Panc1 (cell line): ENCODE measurements at places on chromosomes 4 and X. TPM values are rescaled to one million over a fixed set of nuclear protein-coding genes. Genes with fewer than 3 reads are reported as not detected.
A peak's percentile ranks its signal among the peaks of the same experiment; 100 is the strongest.

Gene NPFFR2
- not detected for total RNA-seq

Gene DDX53
- not detected for total RNA-seq

DNA sequence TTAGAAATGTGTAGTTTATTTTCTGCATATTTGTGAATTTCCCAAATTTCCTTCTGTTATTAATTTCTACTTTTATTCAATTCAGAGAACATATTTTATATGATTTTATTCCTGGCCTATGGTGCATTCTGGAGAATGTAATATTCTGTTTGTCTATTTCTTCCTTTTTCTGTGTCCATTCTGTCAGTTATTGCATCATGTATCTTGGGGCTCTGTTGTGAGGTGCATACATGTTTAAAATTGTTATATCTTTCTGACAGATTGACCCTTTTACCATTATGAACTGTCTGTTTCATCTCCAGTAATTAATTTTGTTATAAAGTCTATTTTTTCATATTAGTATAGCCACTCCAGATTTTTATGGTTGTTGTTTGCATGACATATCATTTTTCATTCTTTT lies 96.9 kb upstream of the CITED1 start:
- no peak for DNase-seq

GRCh38 chrX:101417190-101417589 lies 9.2 kb downstream of the HNRNPH2 start:
- no peak for DNase-seq

GRCh38 chr4:186765673-186766546 lies 42.3 kb upstream of the FAT1 start:
- DNase-seq, result no peak

DNA sequence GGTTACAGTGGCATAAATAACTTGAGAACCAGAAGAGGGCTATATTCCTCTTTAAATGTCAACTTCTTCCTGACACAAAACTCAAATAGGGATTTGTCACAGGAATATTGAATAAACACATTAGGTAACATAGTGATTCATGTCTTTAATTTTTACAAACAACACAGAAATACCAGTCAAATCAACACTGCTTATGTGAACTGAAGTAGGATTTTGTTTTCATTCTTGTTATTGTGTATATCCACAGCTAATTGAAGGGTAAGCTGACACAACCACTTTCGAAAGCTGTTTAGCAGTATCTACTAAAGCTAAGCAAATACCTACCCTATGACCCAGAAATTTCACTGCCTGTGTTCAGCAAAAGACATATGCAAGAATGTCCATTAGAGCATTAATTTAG lies 120.4 kb upstream of the EOLA2 start:
- DNase-seq, result no peak

- no peak for DNase-seq
These were observed 585.6 kb downstream of the IL1RAPL1 start for GRCh38 chrX:29172880-29173279.

GRCh38 chrX:133634416-133634815 lies 219.1 kb upstream of the GPC4 start:
- no peak for DNase-seq

- no peak for DNase-seq
These were observed 57.6 kb upstream of the UBQLN2 start for GRCh38 chrX:56505866-56506265.

GRCh38 chr4:1752284-1753041 lies 31.1 kb downstream of the TACC3 start:
- DNase-seq, result no peak

Gene ANXA10
- total RNA-seq, result not detected

DNA sequence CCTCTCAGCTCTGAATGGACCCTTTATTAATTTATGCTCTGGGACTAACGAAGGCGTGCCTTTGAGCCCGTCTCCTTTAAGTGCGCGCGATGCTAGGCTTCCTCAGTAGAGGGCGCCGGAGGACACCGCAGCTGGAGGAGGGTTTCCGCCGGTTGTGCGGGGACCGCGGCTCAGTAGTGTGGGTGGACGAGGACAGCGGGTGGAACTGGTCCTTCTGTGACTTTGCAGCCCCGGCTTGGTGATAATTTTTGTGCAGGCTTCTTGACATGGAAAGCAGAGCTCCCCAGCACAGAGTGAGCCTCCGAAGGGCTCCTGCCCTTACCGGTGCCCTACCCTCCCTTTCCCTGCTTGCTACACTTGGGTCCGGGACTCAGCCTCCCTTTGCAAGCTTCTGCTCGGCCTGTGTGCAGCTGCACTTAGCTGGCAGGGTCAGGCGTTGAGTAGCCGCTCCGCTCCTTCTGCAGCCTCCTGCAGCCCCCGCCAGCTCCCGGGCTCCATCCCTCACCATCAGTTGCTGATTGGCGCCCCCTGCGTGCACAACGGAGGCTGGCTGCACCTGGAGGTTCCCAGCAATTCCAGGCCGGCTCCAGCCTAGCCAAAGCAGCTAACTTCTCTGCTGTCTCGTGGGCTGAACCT lies 26.8 kb upstream of the BOD1L1 start:
- peak; percentile 41 for DNase-seq

Gene MAGEA6
- 0.57 TPM for total RNA-seq

Gene CFI
- 0.33 TPM for total RNA-seq

Gene SLITRK2
- total RNA-seq, result 0.59 TPM

GRCh38 chr4:143375326-143376073 lies 38.8 kb downstream of the GAB1 start:
- DNase-seq, result peak; percentile 24

DNA sequence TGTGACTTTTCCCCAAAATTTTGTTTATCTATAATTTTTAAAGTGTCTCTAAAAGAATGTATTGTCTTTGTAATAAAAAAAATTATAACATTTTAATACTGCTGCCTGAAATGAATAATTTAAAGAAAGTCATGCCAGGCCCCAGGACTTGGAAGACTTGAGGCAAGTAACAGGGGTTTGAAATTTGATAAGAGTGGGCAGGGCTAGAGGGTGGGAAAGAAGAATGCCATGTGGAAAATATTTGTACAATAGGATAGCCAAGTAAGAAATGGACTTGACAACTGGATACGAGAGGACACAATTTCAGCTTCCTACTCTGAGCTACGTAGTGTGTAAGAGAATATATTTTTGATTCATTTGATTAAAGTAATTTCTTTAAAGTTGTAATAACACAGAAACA lies 36.9 kb upstream of the ANKRD50 start:
- DNase-seq, result no peak

- no peak for DNase-seq
These were observed 1.0 kb downstream of the LRP2BP start for GRCh38 chr4:185394568-185395237.

GRCh38 chr4:86380181-86380724 lies 20.4 kb upstream of the MAPK10 start:
- DNase-seq, result no peak

Gene C4orf33
- 11.4 TPM for total RNA-seq

- DNase-seq, result peak; percentile 76
These were observed 195.5 kb upstream of the VEGFC start for GRCh38 chr4:176988226-176988625.

GRCh38 chrX:68868902-68869800 lies 40.3 kb downstream of the EFNB1 start:
- no peak for DNase-seq

DNA sequence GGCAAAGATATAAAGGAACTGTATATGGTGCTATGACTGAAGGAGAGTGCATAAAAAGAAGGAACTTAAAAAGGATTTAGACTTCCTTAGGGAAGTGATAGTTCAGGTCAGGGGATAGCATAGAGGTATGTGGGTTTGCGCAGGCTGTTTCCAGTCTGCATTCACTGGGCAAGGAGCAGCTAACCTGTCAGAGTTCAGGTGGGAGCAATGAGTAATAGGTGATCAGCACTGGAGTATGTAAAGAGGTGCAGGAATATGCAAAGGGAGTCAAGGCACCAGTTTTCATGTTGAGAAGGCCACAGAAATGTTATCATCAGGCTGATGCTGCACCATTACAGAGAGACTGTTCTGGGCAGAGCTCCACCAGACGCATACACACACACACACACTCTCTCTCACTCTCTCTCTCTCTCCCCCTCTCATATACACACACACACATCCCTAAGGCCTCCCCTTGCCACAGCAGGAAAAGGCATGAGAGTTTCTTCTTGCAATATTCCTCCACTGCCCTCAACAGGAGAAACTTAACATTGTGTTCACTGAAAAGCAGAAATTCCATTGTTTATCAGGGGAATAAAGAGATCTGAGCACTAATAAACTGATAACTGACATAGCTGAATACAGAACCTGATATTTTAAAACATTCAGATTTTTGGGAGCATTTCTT lies 256.4 kb upstream of the GRID2 start:
- no peak for DNase-seq

Gene USP51
- 1.7 TPM for total RNA-seq

DNA sequence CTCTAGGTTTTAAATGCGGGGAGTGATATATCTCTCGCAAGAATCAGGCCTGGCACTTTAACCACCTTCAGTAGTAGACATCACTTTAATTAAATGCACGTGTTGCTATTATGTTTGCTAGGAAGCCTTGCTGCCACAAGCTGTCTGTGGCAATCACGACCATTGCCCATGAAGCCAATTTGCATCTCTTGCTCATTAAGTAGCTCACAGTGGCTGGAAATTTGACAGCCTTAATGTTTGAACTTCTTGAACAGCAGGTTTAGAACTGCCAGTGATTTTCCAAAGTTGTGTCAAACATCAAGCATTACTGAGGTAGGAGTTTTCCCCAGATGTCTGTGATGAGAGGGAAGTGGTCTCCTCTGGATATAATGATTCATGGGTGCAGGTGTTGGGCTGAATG lies 642.3 kb upstream of the CPEB2 start:
- no peak for DNase-seq

GRCh38 chrX:9324676-9325075 lies 140.2 kb upstream of the TBL1X start:
- DNase-seq, result no peak

DNA sequence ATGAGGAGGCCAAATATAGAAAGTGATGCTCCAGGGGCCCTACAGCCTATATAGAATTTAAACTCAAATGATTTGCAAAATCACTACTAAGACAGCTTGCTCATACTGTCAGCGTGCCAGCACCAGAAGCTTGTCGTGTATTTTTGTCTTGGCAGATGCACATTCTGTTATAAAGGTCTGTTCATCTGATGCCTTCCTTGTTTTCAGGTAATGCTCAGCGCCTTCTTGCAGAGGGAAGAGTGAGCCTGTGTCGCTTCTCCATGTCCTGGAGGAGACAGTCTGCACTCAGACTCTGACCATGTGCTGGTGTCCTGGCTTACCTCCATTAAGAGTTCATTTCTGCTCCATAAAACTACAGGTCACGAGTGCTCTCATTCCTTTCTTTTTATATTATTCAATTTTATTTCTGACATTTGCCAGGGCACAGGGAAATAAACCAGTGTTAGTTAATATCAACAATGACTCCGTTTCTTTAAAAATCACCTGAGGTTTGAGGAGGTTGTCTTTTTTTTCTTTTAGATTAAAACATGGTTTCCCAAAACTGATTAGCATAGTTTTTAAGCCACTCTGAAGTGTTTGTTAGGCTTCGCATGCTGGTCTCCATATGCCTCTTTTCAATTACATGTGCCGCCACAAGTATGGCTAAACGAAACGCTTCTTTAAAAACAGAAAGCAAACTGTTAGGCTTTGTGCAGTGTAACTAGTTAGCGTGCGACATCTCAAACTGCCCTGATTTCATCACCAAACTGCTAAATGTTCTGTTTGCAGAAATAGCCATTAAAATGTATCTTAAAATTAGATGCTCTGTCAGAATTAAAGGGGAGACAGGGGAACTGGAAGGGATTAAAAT lies 215.2 kb upstream of the GK2 start:
- DNase-seq, result no peak

GRCh38 chr4:173505924-173506518 lies 24.0 kb downstream of the HAND2 start:
- no peak for DNase-seq

Gene OPRPN
- not detected for total RNA-seq

Gene L1CAM
- 819 TPM for total RNA-seq

DNA sequence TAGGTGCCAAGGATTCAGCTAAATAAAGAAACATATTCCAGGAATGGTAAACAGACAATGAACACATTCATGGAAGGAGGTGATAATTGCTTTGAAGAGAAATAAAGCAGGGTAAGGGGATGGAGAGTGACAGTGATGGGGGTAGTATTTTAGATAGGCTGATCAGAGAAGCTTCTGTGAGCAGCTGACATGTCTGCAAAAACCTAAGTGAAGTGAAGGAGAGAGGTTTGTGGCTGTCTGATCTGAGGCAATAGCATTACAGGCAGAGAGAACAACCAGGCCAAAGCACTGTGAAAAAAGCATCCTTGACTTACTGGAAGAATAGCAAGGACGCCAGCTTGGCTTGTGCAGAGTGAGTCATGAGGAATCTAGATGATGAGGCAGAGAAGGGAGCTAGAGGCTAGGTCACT lies 271.9 kb upstream of the GATB start:
- no peak for DNase-seq

Gene ARHGAP36
- total RNA-seq, result not detected

DNA sequence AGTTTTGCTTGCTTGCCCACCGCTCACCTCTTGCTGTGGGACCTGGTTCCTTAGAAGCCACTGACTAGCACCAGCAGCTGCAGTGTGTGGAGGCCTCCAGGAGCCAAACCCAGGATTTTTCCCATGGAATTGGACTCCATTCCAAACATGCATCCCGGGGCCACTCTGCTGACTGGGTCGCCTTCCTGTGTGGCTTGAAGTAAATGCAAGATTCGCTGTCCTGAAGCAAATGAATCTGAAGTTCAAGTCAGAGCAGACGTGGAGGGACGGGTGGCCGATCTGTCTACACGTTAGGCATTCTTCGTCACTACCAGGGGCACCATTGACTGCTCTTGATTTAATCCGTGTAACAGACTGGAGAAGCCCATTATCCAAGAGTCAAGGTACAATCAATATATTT lies 109.0 kb downstream of the SHOX start:
- DNase-seq, result no peak

Gene GRXCR1
- not detected for total RNA-seq

DNA sequence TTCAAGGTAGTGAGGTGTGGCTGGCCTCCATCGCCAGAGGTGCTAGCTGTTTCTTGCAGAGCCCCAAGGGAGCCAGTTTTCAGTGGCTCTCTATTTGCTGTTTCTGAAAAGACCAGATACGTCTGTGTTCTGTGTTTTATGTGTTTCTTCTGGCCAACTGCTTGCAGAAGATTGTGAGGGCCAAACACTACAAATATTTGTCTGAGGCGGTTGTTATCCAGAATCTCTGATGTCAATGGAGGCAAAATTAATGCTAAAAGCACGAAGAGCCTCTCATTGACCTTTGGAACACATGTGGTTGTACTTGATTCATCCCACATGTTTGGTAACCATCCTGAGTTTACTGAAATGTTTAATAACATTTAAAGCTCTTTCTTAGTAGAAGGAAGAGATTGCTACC lies 113.9 kb downstream of the CT47B1 start:
- no peak for DNase-seq

Gene FGB
- 2.0 TPM for total RNA-seq

- no peak for DNase-seq
These were observed 5.4 kb downstream of the PGK1 start for GRCh38 chrX:78109458-78109857.

Gene ZGRF1
- 7.4 TPM for total RNA-seq

DNA sequence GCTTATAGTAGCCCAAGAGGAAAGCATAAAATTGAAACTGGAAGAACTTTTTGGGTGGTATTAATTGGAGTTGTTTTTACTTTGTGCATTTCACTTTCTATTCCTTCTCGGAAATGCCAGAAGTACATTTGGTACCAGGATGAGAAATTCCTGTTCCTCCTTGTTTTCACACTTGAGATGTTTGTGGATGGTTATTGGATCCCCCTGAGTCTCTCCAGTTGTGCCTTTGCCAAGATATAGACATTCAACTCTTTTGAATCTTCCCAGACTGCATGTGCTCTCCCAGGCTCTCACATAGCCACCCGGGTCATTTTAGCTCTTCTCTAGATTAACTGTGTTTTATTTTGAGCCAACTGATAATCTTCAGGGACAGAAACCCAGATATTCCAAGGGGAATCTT lies 120.5 kb downstream of the AFF1 start:
- DNase-seq, result no peak

GRCh38 chrX:51893931-51894696 lies 691 bp downstream of the MAGED1 start:
- no peak for DNase-seq
